ENCODE measurements at places on chromosomes 4 and X.

DNA sequence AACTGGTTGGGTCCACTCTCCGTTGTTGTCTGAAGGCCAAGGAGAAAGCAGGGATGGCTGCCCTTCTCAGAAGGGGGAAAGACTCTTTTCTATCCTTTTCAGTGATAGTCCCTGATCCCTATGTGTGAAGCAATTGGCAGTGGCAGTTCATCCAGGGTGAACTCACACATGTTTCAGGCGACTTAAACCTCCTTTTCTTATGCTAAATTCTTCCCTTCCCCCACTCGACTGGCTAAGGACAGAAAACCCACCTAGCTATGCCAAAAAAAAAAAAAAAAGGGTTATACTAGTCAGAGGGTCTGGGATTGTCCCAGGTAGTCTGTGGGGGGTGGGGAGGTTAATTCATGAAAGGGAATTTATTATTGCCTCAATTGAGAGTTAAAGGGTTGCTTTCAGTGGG lies 12.2 kb upstream of the ZNF280C start:
- no peak for DNase-seq

- no peak for DNase-seq
Measured at GRCh38 chr4:30854531-30854930, 134.4 kb downstream of the PCDH7 start.

GRCh38 chr4:87489678-87490077 lies 39.5 kb downstream of the SPARCL1 start:
- DNase-seq, result peak; percentile 26

DNA sequence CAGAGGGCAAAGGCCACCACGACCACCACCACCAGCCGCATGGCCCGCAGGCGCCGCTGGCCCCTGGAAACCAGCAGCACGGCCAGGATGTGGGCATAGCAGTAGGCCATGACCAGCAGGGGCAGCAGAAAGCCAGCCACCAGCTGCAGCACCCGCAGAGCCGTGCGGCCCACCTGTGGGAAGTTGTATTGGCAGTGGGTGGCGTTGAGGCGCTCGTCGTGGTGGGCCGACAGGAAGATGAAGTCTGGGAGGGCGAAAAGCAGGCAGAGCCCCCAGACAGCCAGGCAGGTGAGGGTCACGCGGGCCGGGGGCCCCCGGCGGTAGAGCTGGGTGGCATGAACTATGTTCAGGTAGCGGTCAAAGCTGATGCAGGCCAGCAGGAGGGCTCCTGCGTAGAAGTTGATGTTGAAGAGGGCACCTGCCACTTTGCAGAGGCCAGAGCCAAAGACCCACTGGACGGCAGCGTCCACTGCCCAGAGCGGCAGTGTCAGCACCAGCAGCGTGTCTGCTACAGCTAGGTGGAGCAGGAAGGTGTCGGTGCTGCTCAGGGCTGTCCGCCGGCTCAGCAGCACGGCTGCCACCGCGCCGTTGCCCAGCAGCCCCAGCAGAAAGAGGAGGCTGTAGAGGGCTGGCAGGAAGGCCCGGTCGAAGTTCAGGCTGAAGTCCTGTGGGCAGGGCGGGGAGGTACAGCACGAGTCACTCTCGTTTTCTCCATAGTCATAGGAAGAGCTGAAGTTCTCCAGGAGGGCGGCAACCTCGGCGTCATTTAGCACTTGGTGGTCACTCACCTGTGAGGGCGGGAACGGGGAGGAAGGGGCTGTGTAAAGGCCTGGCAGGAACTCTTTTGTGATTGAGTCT lies 1.4 kb downstream of the CXCR3 start:
- no peak for DNase-seq

GRCh38 chr4:8594097-8595038 lies 1.8 kb downstream of the CPZ start:
- peak; percentile 31 for DNase-seq

DNA sequence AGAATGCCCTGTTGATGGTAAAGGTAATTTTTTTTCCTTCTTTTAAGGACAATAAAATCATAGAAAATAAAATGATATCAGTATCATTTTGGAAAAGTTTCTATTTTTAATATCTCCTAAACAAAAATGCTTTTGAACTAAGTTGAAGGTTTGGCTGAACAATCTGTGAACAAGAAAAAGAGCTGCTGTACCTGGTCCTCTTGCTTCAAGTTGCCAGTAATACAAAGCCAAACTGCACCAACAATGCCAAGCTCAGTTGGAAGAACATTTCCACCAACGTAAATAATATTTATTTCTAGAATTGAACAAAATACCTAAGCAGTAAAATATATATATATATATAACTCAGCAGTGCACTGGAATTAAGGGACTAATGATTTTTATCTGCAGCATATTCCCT lies 132.8 kb downstream of the CAMK2D start:
- no peak for DNase-seq

DNA sequence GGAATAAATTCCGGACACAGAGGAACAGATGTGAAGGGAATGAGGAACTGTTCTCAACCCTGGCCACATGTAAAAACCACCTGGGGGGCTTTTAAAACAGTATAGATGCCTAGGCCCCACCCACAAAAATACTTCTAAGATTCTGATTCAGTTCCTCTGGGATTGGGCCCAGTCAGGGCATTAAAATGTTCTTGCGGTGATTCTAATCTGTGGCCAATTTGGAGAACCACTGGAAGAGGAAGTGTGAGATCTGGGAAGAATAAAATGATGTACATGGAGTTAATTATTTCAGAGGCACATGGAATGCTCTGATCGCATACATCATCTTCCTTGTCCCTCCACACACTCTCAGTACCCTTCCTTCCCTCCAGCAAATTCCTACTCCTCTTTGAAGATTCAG lies 192.2 kb downstream of the APBB2 start:
- no peak for DNase-seq

DNA sequence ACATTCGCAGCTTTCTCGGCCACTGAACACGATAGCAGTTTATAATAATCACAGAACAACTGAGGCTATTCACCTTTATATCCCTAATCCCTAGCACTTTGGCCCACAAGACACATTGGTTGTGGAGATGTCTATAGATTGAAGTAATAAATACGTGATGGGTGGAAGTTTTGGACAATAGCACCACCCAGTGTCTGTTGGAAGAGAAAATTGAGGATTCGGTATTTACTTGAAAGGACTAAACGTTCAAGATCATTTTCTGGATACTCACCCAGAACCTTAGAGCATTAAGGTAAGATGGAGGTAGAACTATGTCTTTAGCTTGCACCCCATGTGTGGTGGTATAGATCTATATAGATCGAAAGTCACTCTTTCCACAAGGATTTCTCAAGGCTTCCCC lies 787 bp upstream of the TMSB15A start:
- no peak for DNase-seq

GRCh38 chr4:78297116-78297800 lies 240.1 kb downstream of the FRAS1 start:
- DNase-seq, result no peak

- DNase-seq, result no peak
Measured at GRCh38 chr4:55424791-55425190, 29.0 kb downstream of the TMEM165 start.

GRCh38 chr4:39466747-39467146 lies 7.9 kb downstream of the LIAS start:
- DNase-seq, result no peak

DNA sequence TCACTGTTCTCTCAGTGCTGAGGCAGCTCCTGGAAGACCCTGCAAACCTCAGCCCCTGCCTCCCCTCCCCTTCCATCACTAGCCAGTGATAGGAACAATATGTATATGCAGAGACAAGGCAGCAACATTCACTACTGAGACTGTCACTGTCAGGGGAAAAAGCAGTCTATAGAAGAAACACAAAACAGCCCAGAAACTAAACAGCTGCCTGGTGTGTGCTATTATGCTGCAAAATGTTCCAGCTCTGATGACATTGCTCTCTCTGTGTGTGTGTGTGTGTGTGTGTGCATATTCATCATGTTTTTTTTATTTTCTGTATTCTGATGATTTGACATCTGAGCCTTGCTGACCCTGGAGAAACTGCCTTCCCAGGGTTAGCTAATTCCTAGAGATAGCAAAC lies 147.2 kb downstream of the SPATA18 start:
- DNase-seq, result no peak

- no peak for DNase-seq
Measured at GRCh38 chrX:22056235-22056634, 24.1 kb downstream of the PHEX start.

DNA sequence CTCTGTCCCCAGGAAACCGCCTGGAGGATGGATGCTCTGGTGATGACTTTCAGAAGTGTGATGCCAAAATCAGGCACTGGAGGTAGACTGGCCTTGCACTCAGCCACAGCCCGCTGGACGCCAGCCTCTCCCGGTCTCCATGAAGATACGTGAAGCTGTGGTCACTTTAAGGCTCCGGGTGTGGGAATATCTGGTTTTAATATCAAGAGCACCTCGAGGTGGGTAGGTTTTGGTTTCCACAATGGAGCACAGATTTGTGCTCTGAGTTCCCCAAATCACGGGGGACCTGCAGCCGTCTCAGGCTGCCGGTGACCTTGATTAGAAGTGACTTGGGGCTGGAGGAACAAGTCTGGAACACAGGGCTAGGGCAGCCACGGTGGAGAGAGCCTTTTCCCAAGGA lies 6.8 kb upstream of the HMX1 start:
- no peak for DNase-seq

- DNase-seq, result no peak
Measured at GRCh38 chrX:17032351-17032750, 85.9 kb downstream of the REPS2 start.

GRCh38 chrX:13046141-13046855 lies 1.9 kb upstream of the FAM9C start:
- no peak for DNase-seq

DNA sequence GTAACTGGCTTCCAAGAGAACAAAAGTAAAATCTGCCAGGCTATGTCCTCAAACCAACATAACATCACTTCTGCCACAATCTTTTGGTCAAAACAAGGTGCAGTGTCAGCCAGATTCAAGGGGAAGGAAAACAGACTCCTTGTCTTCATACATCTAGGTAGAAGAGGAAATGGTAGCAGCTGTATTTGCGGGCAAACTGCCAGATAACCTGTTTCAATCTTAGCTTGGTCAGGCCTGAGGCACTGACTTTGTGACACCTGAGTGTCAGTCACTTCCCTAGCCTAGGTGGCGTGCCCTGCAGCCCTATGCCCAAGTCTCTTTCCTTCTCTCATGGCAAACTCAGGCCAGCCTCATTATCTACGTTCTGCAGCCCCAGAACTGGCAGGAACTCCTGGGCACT lies 146.2 kb upstream of the JADE1 start:
- DNase-seq, result no peak

- peak; percentile 48 for DNase-seq
Measured at GRCh38 chr4:176195184-176195978, at the start of gene SPATA4. Gene SPATA4 (minus strand): TSS chr4:176195585. CDS start chr4:176195562, 23 bp downstream.

DNA sequence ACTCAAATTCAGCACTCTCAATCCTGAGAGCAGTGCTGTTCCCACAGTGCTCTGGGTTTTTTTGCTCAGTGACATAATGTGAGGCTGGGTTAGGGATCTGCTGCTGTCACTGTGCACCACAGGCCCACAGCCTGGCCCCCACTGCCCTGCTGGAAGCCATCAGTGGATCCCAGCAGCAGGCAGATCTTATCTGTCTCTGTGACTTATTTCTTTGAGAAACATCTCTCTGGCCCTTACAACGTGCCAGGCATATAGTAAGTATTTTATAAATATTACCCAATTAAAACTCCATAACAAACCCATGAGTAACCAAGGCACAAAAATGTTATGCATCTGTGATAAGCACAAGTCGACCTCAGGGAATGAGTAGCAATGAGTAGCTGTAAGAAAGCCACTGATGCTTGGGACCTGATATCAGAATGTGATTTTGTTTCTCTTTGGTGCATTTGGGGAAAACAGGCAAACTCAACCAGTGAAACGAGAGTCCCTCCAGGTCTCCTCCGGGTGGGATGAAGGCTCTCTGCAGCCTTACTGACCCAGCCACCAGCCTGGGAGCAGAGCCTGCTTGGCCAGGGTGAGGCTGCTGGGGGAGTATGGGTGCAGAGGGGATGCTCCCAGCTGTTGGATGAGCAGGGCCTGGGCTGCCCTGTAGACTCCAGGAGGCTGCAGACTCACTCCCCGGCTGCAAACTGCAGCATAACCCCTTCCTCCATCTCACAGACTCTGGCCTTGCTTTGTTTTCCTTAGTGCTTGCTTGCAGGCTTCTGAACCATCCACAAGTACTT lies 172.7 kb upstream of the LNX1 start:
- peak; percentile 88 for DNase-seq

DNA sequence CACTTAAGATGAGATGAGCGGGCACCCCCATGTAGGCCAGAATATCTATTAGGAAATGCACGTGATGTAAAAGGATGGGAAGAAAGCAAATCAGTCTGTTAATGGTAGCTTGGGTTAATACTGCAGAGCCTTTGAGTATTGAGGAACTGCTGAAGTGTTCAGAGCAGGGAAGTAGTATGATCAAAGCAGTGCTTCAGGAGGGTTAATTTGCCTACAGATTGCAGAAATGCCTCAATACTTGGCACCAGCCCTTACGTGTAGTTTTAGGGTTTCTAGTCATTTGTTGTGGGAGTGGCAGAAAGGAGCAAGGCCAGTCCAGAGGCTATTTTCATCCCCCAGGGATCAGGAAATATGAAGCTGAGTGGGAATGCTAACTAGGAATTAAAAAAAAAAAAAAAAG lies 19.7 kb downstream of the ZFX start:
- no peak for DNase-seq

Data from GM04503 (cell line).